ENCODE measurements at places on chromosomes 2 and 18.

DNA sequence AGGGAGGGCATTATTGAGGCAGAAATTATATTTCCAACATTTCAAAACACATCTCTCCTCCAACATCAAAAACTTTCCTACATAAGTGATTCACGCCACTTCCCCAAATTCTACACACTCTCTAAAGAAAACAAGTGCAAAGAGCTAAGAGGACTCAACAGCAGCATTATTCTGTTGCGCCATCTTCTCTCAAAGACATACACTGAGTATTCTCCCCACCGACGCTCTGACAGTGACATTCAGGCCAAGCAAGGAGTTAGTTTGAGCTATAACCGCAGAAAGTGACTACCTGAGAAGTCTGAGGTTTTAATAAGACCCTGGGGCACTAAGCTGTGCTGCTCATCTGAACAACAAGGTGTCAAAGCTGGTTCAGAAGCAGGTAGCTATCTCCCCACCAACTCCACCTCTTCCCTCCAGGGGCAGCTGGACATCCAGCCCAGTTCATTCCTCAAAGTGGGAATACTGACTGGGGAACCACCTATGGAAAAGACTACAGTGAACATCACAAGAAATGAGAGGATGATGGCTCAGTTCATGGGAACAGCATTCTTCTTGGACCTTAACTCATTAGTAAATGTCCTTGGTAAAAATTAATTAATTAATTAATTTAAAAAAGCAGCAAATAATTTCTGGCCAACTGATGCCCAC lies 309.5 kb upstream of the CCDC68 start:
- no peak for DNase-seq

- DNase-seq: no peak
Observed at GRCh38 chr2:112834396-112835037, 2.1 kb downstream of the IL1B start.

DNA sequence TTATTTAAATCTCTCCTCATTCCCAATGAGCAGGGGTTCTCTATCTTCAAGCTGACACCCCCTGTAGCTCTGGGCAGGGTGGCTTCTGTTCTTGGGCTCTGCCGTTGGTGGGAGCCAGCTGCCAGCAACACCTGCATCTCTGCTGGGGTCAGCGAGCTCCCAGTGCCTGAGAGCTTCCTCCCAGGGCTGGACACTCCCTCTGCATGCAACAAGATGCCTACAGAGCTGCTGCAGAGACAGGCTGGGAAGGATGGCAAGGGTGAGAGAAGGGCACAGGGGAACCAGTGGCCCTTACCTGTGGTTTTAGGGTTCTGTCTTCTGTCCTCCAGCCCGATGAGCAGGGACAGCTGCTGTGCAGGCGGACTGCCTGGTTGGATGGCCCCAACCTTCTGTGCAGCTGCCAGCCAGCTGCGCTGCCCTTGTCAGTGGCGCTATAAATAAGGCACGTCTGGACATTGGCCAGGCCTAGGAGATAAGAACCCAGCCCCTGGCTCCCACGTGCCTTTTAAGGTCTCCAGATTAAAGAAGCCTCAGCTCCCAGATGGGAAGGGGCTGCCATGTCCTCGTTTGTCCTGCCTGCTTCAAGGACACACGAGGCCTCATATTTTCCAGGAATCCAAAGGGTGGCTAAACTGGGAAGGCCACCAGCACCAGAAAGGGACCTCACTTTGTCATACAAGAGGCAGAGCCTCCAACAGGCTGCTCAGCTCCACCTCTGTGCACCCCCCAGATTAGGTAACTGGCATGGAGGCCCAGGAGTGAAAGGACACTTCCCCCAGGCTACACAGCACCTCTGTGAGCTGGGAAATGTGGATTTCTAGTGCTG lies 39.5 kb upstream of the FHL2 start:
- no peak for DNase-seq

DNA sequence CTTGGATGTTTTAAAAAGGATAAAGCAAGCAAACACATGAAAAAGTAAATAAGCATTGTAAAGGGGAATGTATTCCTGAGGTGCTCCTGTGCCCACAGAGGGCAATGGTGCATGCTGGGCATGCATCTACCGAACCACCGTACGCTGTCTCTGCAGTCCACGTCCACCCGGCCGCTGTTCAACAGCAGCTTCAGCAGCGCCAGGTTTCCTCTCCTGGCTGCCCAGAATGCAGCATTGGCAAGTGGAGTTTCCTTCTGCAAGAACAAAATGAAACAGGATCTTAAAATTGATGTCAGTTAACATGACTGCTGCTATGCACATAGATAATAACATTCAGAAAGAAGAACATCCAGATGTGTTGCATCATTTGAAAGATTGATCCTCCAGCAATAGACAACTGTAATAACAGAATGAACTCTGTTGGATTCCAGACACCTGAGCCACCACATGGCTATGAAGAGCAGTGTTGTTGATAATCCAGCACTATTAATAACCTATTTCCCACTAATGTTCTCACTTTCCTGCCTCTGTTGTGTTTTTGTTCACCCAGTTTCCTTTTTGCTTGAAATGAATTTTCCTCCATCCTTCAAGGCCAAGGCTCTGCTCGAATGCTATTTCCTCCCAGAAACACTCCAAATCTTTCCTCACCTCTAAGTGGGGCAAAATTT lies 13.6 kb downstream of the ANKRD29 start:
- DNase-seq: no peak

DNA sequence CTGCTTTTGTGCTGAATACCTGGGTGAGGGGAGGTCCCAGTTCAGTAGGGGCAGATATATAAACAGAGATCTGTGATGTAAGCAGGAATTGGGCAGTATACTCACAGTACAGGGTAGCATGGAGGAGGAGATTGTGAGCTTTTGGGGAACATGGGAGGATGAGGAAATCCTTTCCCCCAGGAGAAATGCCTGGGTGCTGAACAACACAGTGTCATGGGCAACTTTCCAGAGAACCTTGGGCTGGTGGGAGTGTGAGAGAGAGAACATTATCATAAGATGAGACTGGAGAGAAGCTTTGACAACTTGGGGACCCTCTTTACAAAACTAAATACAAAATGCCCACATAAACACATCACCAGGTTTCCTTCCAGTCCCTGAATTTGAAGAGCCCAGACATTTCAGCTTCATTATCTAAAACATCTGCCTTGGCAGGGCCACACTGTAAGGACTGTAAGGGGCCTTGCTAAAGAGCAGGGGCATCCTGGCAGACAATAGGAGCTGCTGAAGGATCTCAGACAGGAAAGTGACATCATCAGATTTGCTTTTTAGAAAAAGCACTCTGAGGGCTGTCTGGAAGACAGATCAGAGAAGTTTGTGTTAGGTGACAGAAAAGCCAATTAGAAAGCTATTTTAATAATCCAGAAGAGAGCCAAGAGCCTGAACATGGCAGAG lies 303.1 kb upstream of the FBXO11 start:
- no peak for DNase-seq

DNA sequence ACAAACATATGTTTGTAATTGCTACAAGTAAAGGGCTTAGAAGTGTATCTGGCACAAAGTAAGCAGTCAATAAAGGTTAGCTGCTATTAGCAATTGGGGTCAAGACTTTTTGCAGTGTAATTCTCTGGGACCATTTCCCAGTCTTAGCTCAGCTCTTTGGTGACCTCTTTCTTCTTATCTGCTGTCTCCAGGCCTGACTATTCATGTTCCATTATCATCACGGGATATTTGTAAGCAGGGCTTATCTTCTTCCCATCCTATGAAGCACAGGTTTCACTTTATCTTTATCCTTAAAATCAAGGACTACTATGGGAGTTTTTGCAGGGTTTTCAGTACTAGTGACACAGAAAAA lies 131.7 kb downstream of the DOCK10 start:
- DNase-seq: no peak

All from GM13977 (cell line).